ENCODE measurements at places on chromosomes 1 and 21.

- DNase-seq: no peak
These were observed 166.8 kb downstream of the BACH1 start for GRCh38 chr21:29465546-29465945.

- DNase-seq: no peak
These were observed 202.7 kb downstream of the PTPRU start for GRCh38 chr1:29438991-29439390.

DNA sequence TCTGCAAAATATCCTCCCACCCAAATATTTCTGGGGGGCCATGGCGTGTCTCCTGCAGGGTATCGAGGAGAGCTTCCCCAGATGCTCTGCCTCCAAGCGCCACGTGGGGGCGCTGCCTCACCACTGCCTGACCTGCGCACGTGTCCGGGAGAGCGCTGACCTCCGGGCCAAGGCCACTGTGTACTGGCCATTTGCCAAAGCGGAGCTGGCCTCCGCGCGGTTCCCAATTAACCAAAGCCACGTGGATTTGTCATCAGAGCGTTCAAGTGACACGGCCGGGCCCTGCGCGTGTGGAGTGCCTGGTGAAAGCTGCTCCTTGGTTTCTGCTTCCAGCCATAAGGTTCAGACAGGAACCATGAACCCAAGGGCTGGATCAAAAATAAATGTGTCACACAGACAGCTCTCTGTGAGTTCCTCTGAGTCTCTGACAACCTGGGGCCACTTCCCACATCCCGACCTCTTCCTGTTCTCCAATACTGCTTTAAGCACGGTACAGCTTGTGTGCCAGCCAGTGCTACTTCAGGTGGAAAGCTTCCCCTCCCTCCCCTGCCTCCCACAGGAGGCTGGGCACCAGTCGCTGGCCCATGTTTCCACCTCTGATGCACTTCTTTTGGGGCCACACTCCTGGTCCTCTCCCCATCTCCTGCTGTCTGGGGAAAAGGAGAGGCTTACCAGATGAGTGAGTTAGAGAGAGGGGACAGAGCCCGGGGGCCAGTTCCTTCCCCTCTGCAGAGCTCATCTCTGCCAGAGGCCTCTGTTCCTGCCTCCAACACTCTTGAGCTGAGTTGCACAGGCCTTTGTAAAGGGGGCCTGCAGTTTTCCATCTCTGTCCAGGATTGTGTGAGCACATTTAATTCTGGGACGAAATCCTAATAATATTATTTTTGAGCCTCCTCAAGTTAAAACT is 26.1 kb downstream of the ZP4 start:
- DNase-seq: peak; percentile 33

- no peak for DNase-seq
These were observed 15.8 kb downstream of the AGT start for GRCh38 chr1:230698130-230698529.

GRCh38 chr1:41658431-41659158 is 174.1 kb upstream of the EDN2 start:
- DNase-seq: peak; percentile 65
